ENCODE measurements at places on chromosomes 7 and 10.
A peak's percentile ranks its signal among the peaks of the same experiment; 100 is the strongest.

DNA sequence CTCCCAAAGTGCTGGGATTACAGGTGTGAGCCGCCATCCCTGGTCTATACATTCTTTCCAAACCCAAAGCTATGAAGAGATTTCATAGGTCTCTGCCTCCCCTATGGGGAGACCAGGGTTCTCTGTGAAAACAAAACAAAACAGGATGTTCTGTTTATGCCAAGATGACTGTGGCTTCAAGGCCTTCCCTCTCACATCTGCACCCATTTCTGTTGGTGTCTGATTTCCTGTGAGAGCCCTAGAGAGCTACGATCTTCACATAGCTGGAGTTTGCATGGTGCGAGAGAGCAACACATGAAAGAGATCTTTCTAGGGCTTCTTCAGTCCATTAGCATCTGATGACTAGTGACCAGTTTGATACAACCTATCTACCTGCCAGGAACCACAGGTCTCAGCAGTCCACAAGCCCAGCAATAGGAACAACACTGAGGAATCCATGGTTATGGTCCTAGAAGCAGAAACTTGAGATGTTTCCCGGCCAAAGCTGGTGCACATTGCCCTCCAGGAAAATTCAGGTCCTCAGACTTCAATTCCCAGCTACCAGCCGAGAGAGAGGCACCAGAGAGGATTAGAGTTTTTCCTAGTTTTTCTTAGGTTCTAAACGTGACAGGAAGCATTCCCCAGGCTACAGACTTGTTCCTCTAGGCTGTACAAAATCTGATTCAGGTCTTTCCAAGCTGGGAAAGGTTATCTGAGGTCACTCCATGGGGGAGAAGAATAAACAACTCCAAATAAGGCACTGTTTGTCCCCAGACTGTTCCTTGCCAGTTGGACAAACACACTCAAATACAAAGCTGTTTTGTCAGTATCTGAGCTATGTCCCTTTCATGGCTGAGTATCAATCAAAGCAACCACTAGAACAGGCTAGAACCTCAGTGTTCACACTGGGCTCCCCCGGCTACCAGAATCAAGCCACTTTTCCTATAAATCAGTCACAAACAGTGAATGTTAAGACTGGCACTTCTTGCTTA lies 259.7 kb downstream of the CALN1 start:
- DNase-seq: no peak

GRCh38 chr10:103859161-103860086 lies 4.0 kb upstream of the SH3PXD2A start:
- DNase-seq: no peak

- DNase-seq: no peak
Measured at GRCh38 chr10:103572347-103573204, 79.1 kb downstream of the NEURL1 start.

DNA sequence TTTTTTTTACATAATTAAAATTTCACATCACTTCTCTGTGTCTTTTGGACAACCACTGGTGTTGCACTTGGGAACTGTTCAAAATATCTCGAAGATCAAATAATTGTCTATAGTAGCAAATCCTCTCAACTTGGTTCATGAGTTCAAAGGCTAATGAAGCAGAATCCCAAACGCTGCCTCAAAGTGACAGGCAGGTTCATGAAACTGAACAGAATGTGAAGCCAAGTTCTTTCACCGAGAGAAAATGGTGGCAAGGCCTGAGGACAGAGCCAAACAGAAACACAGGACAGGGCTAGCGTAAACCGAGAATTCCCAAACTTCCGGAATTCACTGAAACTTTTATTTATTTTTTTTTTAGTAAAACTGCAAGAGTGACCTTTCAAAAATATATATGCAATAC lies 21.1 kb downstream of the SMURF1 start:
- DNase-seq: no peak

DNA sequence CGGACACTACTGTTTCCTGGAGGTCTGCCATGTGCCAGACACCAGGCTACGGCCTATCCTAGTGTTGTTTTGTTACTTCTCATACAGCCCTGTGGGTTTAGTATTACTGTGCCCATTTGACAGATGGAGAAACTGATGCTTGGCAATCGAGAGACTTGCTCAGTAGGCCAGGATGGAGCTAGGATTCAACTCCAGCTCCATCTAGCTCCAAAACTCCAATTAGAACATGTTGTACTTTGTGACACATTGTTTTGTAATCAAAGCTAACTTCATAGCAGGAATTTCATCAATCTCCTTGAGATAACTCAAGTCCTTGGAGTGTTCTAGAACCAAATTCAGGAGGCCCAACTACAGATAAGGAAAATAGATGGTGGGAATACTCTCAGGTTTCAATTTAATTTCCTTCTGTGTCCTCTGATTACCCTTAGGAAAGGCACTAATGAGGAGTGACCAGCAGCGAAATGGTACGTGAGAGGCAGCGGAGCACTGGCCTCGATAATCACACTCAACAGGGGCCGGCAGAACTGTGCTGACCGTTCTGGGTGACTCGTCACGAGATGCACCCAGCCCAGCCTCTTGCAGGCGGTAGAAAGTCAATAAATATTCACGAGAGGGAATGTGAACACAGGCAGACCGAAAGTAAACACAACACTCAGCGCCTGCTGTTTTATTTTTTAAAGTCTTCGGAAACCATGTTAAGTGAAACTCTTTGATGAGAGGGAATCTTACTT lies 269.6 kb upstream of the NEBL start:
- DNase-seq: no peak

DNA sequence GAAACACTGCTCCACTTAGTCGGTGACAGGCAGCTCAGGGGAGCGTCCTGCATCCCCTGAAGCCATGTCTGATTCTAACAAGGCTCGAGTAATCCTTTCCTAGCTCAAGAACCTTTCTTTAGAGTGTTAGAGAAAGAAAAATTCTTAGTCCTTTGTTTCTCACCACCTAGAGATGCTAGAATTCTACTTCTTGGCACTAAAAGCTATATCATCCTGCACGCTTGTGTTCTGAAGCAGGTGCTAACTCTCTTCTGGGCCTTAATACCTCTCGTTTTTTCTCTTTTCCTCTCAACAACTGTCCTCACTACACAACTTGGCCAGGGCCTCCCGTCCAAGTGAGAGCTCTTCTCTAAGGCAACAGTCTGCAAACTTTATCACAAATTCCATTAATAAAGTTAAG lies at the start of gene LYZL2:
Gene LYZL2, minus strand, starts transcription at position 101 of the 400 bp plus-strand sequence. CDS start 2,838 bp downstream, outside the sequence.
- DNase-seq: no peak

GRCh38 chr7:98107313-98107721 lies 655 bp downstream of the LMTK2 start:
- no peak for DNase-seq

DNA sequence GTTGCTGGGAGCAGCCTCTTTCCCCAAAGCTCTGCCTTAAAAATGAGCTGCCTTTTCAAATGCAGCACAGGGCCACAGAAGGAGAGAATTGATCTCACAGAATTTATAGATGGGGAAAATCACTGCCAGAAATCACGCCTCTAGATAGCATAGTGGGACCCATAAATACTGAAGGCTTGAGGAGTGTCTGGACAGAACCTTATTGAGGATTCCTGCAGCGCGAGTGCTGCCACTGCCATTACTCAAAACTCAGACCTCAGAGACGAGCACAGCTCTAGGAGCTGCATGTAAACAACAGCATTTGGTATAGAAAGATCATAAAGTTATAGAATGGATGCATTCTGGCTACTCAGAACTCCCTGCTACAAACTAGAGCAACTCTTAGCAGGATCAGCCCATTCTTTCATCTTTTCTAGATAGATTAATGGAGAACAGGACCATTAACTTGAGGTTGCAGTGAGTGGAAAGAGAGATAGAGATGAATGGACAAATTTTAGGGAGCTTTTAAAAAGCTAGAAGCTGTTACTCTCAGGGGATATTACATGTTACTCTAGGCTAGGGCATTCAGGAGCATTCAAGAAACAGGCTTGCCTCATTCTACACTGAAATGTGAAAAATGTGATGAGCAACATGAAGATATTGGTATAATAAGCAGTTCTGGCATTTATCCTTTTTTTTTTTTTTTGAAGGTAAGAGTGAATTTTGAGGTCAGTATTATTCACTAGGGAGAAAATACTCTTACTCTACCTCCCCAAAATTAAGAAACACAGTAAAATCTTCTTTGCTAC lies 267.2 kb upstream of the SLC26A5 start:
- no peak for DNase-seq

DNA sequence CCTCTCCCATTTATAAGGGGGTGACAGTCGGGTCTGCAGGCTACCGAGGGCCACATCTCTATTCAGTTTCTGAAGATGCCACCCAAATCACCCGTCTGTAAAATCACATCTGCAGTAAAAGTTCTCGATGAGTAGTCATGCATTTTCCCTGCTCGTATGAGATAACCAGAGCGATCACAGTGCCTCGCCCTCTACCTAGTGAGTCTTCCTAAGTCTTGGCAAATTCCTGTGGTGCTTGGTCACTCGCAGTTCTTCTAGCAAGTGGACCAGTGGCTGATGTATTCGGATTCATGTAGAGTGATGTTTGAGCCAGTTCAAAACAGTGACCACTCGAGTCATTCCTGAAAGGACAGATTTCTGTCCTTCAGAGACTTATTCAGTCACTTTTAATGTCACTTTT lies 44.9 kb downstream of the INSYN2A start:
- DNase-seq: no peak

GRCh38 chr10:14385596-14386593 lies 55.2 kb upstream of the FRMD4A start:
- DNase-seq: peak; percentile 42

- no peak for DNase-seq
Measured at GRCh38 chr10:13661256-13661655, 74.5 kb downstream of the PRPF18 start.

DNA sequence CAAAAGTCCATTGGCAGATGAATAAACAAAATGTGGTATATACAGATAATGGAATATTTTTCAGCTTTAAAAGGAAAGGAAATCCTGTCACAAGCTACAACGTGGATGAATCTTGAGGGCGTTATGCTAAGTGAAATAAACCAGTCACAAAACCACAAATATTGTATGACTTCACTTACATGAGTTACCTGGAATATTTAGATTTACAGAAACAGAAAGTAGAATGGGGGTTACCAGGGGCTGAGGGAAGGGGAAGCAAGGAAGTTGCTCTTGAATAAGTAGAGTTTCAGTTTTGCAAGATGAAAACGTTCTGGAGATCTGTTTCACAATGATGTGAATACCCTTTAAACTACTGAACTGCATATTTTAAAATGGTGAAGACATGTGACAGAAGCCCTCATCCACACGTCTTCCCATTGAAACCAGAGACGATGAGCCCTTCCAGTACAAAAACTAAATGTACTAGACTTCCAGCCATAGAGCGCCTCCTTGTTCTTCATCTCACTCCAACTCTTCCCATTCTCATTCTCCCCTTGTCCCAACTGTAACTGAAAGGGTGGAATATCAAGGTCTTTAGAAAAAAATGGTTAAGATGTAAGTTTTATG lies 62.4 kb downstream of the MICU1 start:
- DNase-seq: no peak

- no peak for DNase-seq
Measured at GRCh38 chr7:101365956-101366355, 3.3 kb downstream of the COL26A1 start.

- DNase-seq: no peak
Measured at GRCh38 chr7:139571190-139571589, 47.7 kb downstream of the CLEC2L start.

- no peak for DNase-seq
Measured at GRCh38 chr7:51292596-51292995, 24.0 kb downstream of the COBL start.

GRCh38 chr10:78763651-78764395 lies 304.9 kb upstream of the ZMIZ1 start:
- no peak for DNase-seq
